ENCODE measurements at places on chromosomes 7 and 10. TPM values are rescaled to one million over a fixed set of nuclear protein-coding genes. Genes with fewer than 3 reads are reported as not detected.

The TSPAN15 gene
- total RNA-seq = 29.0 TPM

DNA sequence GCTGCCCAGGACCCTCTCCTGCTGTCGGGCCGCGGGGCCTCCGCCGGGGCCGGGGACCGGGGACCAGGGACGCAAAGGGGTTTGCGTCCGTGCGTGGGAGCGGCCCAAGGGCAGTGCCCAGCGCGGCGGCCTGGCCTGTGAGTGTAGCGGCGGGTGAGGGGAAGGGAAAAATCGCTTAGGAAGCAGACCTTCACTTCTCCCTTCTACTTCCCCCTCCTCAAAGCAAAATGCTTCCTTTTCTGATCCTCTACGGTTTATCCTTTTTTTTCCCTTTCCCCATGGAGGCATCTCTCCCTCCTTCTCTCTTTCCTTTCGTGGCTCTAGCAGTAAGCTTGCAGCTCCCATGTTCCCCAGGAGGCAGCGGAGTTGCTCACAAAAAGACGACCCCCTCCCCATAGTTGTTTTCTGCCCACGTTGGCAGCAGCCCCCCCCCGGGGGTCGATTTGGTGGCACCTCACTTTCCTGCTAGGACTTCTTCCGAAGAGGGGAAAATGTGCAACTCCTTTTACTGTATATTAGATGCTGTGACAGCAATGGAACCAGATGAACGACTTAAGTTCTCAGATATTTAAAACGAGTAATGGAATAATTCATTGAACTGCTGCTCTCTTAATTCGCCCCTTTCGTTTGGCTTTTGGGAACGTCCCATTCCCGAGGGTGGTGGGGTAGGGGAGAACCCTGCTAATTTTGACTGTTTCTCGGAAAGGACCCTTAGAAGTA is 724 bp downstream of the CAPZA2 start:
- peak overlapping the region; percentile 99 for H3K27ac ChIP-seq
- no peaks in the 10 kb centered on the region for H3K36me3 ChIP-seq
- peak overlapping the region; percentile 92 for H3K4me3 ChIP-seq
- peak; percentile 49 for DNase-seq

DNA sequence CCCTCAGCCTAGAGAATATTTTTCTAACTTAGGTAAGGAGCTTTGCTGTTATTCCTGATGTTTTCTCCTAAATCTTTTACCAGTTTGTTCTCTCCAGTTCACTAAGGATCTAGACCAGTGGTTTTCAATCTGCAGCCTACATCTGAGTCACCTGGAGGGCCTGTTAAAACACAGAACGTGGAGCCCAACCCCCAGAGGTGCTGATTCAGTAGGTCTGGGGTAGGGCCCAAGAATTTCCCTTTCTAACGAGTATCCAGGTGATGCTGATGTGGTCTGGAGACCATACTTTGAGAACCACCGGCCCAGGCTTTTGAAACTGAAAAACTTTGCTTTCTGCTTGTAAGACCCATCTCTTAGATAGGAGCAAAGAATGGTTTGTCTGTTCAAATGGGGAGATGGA is 51.2 kb upstream of the KMT2E start:
- no peak for DNase-seq
- no peak overlapping the region for H3K4me3 ChIP-seq
- peaks cover 8% of the 10 kb centered on the region for H3K4me1 ChIP-seq

GRCh38 chr10:63125459-63125858 is 7.7 kb upstream of the NRBF2 start:
- no peaks in the 10 kb centered on the region for H3K4me1 ChIP-seq
- DNase-seq = no peak
- H3K27ac ChIP-seq = no peak overlapping the region
- no peak overlapping the region for H3K4me3 ChIP-seq

- H3K4me3 ChIP-seq = no peak overlapping the region
- H3K4me1 ChIP-seq = peaks cover 22% of the 10 kb centered on the region
- no peaks in the 10 kb centered on the region for H3K27me3 ChIP-seq
- no peaks in the 10 kb centered on the region for H3K36me3 ChIP-seq
Measured at GRCh38 chr10:110211465-110211843, 4.0 kb downstream of the MXI1 start.

DNA sequence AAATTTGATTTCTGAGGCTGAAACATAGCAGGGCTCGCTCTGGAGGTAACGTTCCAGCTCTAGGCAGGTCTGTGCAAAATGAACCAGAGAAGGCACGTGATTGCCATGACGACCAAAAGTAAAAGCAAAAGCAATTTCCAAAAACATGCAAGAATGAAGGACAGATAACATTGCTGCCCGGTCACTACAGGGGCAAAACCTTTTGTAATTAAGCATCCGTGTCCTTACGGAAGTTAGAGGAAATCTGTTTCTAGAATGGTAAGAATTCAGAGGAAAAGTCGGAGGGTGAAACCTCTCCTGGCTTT is 2.9 kb downstream of the KLF6 start:
- no peak for DNase-seq
- peak overlapping the region; percentile 100 for H3K27ac ChIP-seq
- H3K36me3 ChIP-seq = peaks cover 15% of the 10 kb centered on the region
- H3K4me3 ChIP-seq = peak overlapping the region; percentile 76
- H3K4me1 ChIP-seq = peaks cover 41% of the 10 kb centered on the region
